ENCODE measurements at places on chromosomes 6 and 20.

DNA sequence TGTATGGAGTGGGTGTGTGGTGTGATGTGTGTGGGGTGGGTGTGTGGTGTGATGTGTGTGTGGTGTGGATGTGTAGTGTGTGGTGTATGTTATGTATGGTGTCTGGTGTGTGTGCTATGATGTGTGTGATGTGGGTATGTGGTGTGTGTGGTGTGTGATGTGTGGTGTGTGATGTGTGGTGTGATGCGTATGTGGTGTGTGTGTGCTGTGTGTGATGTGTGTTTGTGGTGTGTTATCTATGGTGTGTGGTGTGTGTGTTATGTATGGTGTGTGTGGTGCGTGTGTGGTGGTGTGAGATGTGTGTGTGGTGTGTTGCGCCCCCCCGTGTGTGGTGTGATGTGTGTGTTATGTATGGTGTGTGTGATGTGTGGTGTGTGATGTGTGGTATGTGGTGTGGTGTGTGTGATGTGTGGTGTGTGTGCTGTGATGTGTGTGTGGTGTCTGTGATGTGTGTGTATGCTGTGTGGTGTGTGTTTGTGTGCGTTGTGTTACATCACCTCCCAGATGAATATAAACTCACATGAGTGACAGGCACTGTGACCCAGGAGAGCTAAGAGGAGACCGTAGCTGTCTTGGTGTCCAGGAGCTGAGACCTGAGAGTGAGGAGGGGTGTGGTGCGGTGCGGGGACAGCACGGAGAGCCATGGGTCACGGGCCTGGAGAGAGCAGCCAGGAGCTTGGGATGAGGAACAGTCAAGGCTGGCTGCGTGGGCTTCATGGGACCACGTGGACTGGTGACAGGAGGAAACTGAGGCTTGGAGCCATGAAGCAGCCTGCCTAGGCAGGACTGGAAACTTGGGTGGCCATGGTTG lies 8.8 kb downstream of the DLGAP4 start:
- DNase-seq: no peak

- no peak for DNase-seq
Measured at GRCh38 chr6:153956808-153957207, 82.2 kb upstream of the OPRM1 start.

DNA sequence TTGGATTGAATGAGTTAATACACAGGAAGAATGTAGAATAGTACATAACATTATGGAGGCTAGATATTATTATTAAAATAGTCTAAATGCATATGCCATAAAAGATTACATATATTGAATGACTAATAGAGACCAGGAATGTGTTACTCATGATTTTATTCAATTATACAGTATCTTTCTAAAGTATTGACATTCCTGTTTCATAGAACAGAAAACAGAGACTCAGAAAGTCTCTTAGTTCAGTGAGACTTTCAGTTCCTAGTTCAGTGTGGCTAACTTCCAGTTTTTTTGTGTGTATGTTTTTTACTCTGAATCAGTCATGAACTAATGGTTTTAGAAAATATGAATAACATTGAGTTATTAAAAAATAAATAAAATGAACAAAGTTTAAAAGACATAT lies 34.6 kb upstream of the TMEM244 start:
- no peak for DNase-seq

DNA sequence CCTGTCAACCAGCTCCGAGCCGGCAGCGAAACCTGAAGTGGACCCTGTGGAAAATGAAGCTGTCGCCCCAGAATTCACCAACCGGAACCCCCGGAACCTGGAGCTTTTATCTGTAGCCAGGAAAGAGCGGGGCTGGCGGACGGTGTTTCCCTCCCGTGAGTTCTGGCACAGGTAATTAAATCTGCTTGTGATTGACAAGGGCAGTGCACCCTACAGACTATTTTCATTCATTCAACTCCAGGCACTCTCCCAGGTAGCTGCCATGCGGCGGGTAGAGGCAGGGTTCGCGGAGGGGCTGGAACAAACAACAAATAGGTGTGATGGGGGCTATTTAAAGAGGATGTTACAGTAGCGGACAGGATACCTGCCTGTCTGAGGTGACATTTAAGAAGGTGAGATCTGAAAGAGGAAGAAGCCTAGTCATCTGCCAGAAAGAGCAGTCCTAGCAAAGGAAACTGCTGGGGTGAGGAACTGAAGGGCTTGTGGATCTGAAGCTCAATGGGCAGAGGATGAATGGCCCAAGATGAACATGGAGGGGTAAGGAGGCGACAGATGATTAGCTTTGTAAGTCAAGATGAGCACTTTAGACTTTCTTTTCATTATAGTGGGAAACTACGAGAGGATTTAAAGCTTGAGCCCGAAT lies 810 bp downstream of the MRPL18 start:
- DNase-seq: no peak

DNA sequence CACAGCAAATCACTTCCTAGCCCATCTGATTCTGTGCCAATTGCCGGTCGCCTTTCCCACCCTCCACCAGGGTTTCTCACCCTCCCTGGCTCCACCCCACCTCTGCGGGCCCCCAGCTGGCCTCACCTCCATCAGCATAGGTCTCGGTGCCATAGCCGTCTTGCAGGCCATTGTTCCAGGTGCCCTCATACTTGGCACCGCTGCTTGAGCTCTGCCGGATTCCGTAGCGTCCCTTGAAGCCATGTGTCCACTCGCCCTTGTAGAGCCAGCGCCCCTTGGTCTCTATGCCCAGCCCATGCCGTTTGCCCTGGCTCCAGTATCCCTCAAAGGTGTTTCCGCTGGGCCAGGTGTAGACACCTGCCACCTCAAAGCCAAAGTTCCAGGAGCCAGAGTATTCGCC lies 787 bp downstream of the JPH2 start:
- DNase-seq: no peak

GRCh38 chr20:34915749-34916455 lies 39.5 kb downstream of the ACSS2 start:
- DNase-seq: no peak

Measured in NT2/D1 (cell line).